ENCODE measurements at places on chromosomes 7 and 10.
A peak's percentile ranks its signal among the peaks of the same experiment; 100 is the strongest.

GRCh38 chr10:70884741-70885140 lies 3.6 kb downstream of the PCBD1 start:
- no peak for DNase-seq

DNA sequence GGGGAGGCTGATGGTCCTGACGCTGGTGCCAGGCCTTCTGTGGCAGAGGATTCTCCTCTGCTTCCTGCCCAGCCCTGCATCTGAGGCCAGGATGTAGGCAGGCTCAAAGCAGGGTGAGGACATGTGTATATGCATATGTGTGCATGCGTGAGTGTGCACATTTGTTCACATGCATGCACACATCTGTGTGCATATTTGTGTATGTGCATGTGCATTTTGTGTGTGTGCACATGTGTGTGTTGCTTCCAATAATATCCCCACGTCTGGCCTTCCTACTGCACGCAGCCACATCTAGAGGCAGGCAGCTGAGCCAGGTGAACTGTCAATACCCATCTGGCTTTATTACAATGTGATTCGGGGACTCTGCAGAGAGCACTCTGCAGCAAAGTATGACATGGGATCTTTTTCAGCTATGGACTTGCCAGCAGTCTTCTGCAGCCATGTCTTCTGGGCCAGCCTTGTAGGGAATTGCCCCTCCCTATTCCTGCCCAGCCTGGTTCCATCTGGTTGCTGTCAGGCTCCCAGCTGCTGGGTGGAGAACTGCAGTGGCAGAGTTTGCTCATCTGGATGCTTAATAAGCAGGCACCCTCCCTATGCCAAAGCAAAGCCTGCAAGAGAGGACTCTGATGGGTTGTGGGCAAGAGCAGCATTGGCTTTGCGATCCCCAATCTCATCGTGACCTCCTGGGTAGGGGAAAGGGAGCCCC lies 140.7 kb downstream of the PFKFB3 start:
- no peak for DNase-seq

DNA sequence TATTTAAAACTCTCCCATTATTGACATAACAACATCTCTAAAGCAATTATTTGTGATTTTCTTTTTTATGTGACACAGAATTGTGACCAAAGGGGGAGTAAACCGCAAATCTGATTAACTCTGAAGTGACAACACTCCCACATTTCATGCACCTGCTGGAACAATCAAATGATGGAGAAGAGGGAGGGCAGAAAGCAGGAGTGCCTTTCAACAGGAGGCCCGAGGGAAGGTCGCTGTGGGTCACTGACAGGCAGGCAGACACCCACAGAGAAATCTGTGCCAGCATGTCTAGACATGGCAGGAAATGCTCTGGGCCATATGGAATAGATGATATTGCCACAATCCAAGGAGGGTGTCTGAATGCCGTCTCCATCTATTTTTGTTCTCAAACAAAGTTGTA lies 247.3 kb downstream of the DOCK4 start:
- DNase-seq: no peak

DNA sequence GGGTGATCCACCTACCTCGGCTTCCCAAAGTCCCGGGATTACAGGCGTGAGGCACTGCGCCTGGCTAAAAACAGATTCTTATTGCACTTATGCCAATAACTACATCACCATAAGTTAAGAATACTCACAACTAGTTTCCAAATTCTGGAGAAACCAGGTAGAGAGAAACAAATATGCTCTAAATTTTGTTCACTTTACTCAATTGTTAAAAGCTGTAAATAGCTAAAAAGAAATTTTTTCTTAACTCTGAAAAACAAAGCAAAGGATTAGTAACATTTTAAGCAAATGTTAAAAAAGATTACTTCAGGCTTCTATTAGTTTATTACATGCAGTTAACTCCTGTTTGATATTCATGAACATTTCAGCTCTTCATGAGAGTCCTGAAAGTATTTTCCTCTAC lies 28.3 kb upstream of the ZMIZ2 start:
- DNase-seq: no peak

DNA sequence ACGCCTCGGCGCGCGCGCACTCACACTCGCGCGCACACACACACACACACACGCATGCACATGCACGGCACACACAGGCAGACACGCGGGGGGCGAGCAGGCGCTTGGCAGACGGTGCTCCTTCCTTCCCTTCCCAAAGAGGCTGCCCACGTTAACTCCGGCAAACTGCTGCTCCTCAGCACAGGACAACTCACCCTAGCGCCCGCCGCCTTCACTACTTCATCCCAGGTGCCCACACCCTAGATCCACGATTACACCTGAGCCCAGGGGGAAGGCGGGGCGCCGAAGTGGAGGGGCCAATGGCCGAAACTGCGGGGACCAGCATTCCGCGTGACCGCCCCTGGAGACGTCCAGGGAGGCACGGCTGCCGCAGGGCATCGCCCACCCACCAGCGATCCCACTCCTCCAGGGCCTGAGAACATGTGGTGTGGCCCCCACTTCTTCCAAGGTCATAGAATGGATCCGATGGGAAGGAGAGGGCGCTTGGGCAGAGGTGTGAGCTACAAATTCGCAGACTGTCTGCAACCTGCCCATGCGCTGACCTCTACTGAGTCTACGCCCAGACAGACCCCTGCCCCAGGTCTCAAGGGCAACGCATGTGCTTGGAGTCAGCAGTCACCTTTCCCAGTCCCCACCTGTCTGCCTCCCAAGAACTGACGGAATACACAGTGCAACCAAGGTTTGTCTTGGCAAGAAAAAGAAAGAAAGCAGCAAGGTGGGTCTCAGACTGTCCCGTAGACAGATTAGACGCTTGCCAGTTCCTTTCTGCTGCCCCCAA lies 74.6 kb downstream of the CALN1 start:
- DNase-seq: no peak

- peak; percentile 38 for DNase-seq
These were observed 91.2 kb upstream of the OIT3 start for GRCh38 chr10:72802332-72802731.

- no peak for DNase-seq
These were observed 10.9 kb downstream of the FAM3C start for GRCh38 chr7:121385056-121385799.

DNA sequence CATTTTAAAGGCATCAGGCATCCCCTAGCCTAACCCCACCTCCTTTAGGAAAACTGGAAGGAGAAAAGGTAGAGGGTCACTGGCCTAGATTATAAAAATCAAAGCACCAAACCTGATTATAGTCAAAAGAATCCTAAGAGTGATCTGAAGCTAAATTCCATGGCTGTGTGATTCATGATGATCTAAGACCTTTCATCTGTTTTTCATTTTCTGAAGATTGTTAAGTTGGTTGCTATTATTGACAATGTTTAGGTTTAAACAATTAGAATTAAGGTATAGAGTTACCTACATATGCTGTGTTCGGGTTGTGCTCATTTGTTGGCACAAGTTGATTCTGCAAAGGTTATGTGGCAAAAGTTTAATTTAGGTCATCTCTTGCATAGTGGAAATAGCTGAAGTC lies 148.7 kb downstream of the BICC1 start:
- DNase-seq: no peak

GRCh38 chr10:125983161-125983560 lies 86.8 kb downstream of the FANK1 start:
- DNase-seq: no peak

DNA sequence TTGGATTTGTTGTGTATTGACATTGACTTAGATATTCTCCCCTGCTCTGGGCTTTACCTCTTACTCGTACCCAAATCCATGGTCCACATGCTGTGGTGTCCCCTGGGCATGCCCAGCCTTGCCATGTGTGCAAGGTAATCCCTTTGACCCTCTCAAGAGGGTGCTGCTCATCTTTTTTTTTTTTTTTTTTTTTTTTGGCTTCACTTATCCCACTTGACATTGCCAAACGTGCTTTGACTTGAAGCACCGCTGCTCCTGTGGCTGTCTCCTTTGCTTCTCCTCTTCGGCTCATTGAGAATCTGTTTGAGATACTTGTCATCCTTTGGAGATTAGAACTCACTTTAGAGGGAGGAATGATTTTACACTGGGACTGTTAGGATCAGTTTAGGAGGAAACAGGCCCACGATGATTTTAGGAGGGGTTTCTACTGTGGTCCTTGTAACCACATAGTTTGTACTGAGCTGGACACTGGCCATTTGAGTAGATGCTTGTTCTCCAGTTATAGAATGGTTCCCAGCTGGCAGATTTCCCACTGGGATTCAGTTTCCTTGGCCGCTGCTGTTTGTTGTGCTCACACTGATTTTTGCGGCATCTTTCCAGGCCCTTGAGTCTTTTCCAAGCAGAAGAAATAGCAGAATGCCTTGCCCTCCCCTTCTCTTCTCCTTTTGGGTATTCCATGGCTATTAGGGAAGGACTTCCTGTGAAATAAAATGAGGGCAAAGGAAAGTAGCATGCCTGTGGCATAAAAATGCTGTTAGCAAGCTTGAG lies 184.8 kb downstream of the AUTS2 start:
- peak; percentile 63 for DNase-seq

DNA sequence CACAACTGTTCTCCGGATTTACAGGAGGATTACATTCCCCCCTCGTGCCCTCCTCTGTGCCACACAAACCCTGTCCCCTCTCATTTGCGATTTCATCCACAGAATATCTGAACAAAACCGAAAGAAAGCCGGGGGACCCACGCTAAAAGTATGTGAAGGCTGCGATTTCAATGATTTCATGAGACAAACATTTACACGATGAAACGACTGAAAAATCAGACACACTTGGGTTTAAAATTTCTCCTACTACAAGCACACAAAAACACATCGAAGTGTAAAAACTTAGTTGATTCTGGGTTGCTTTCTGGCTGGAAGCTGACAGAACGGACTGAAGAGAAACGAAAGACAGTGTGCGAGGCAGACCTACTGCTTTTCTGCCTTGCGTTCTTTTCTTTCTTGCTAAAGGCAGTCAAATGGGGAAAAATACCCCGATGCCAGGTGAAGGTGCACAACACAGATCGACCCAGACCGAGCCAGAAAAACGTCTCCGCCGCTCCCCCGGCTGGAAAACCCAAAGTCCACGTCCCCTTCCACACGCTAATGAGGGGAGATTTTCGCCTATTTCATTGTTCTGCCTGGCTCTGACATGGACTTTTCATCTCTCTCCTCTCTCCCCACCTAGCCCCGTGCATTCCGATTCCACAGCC lies 1.2 kb downstream of the HIPK2 start:
- DNase-seq: peak; percentile 53

- peak; percentile 68 for DNase-seq
These were observed 202.1 kb downstream of the TNS3 start for GRCh38 chr7:47379629-47380324.

GRCh38 chr10:74912682-74913081 lies 86.3 kb downstream of the KAT6B start:
- DNase-seq: no peak

GRCh38 chr10:68633816-68634466 lies 73.8 kb downstream of the TET1 start:
- no peak for DNase-seq

- no peak for DNase-seq
These were observed 56.4 kb downstream of the CYCS start for GRCh38 chr7:25068502-25069213.
